ENCODE measurements at places on chromosomes 1 and 21.

- no peak for DNase-seq
Measured at GRCh38 chr21:27643326-27643725, 676.4 kb upstream of the ADAMTS5 start.

GRCh38 chr21:45607021-45607908 lies 36.3 kb upstream of the PCBP3 start:
- no peak for DNase-seq

GRCh38 chr1:180617774-180618395 lies 13.9 kb upstream of the XPR1 start:
- DNase-seq, result no peak

GRCh38 chr1:32335535-32335789 lies 571 bp downstream of the MARCKSL1 start:
- DNase-seq, result no peak

- DNase-seq, result no peak
Measured at GRCh38 chr21:38396325-38396724, 102.0 kb downstream of the ERG start.

DNA sequence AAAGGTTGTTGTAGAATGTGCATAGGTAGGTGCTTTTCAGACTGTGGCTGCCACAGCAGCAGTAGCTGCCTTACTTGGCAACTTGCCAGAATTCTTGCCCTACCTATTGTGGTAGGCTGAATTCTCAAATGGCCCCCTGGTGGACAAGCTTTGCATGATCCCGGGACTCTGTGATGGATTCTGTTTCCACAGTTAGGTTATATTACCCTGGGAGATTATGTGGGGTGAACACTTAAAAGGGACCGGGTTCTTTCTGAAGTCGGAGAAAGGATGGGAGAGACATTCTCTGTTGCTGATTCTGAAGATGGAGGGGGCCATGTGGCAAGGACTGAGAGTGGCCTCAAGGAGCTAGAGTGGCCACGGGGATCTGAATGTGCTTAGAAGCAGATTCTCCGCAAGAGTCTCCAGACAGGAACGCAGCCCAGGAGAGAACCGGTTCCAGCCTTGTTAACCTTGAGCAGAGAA lies 32.1 kb upstream of the KCNE1 start:
- DNase-seq, result no peak

DNA sequence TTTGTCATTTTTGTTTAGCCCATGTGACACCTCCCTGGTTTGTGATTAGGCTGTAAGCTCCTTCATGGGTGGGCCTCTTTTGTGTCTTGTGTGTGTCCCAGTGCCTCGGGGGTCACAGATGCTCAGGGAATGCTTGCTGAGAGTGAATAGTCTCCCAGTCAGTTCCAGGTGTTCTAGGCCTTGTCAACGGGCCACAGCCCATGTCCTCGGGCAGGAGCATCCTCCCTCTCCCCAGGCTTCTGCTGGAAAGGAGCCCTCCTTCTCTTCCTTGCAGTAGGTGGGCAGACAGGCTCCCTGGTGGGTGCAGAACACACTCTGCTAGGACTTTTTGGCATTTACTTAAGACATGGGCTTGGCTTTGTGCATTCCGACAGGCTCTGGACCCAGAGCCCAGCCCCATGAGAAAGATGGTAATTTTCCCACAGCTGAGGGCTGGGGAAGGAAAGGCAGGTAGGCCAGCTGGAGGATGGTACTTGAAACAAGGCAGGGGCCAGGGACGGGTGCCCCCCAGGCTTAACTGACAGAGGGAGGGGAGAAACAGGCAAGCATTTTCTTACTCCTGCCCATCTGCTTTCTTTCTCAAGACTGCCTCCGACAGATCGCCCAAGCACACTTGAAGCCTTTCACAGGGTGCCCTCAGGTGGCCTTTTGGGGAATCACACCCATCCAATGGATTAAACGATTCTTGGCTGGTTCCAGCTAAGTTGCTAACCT lies 7.1 kb upstream of the CPLANE2 start:
- DNase-seq, result peak; percentile 31

DNA sequence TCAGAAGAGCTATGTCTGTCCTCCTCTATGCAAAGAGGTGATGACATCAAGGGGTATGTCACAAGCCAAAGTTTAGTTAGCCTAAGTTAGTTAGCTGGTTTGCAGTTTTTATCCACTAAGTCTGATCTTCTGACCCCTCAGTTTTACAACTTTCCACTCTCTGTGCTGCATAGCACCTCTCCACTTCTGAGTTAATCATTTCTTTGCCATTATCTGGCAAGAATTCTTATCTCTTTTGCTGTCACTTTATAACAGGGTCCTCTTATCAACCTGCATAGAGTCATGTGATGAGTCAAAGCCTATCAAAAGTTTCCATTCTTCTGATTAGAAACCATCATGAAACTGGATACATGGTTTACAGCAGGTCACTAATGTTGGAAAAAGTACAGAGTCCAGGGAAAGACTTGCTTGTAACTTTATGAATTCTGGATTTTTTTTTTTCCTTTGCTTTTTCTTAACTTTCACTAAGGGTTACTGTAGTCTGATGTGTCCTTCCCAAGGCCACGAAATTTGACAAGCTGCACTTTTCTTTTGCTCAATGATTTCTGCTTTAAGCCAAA lies at the start of gene NR5A2:
NR5A2 (plus strand) TSS at position 447 of the 560 bp plus-strand sequence. CDS start 138 bp downstream, outside the sequence.
- DNase-seq, result no peak

DNA sequence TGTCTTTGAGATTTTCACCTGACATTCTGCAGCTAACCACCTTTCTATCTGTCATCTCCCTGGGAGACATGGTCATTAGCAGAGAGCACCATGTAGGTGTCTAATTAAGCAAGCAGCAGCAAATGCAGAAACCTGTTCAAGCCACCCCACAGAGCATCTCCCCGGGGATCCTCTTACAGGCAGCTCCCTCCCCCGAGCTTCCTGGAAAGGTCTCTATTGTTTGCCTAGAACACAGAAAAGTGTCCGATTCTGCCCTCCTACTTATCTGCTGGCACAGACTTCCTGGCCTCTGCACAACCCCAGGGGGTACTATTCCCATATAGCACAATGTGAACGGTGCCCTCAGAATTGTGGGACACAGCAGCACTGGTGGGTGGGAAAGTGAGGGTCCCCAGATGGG lies 46.1 kb downstream of the PLEKHA6 start:
- no peak for DNase-seq

GRCh38 chr1:76068542-76068941 lies 6.0 kb upstream of the ST6GALNAC3 start:
- DNase-seq, result no peak

GRCh38 chr1:168529518-168529917 lies 14.3 kb downstream of the XCL2 start:
- no peak for DNase-seq

- peak; percentile 11 for DNase-seq
Measured at GRCh38 chr1:61504852-61505390, 220.0 kb downstream of the TM2D1 start.

DNA sequence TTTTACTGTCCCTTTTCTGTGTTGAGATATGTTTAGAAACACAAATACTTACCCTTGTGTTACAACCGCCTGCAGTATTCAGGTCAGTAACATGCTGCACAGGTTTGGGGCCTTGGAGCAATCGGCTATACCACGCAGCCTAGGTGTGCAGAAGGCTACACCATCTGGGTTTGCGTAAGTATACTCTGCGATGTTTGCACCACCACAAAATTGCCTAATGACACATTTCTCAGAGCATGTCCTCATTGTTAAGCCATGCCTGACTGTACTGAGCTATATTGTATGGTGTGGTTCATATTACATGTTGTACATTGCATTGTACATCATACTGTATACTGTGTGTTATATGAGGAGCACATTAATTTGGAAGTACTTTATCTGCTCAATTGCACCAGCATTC lies 247.4 kb downstream of the RHOU start:
- DNase-seq, result no peak

- no peak for DNase-seq
Measured at GRCh38 chr1:20279509-20279908, 11.2 kb upstream of the VWA5B1 start.

GRCh38 chr1:161727256-161727924 lies 6.0 kb downstream of the FCRLB start:
- DNase-seq, result peak; percentile 68

GRCh38 chr1:41613689-41614574 lies 129.4 kb upstream of the EDN2 start:
- peak; percentile 67 for DNase-seq

- DNase-seq, result no peak
Measured at GRCh38 chr1:231958448-231958847, 331.9 kb downstream of the DISC1 start.
